NCI-H226 (cell line): ENCODE measurements at places on chromosomes 6 and 20.
A peak's percentile ranks its signal among the peaks of the same experiment; 100 is the strongest.

DNA sequence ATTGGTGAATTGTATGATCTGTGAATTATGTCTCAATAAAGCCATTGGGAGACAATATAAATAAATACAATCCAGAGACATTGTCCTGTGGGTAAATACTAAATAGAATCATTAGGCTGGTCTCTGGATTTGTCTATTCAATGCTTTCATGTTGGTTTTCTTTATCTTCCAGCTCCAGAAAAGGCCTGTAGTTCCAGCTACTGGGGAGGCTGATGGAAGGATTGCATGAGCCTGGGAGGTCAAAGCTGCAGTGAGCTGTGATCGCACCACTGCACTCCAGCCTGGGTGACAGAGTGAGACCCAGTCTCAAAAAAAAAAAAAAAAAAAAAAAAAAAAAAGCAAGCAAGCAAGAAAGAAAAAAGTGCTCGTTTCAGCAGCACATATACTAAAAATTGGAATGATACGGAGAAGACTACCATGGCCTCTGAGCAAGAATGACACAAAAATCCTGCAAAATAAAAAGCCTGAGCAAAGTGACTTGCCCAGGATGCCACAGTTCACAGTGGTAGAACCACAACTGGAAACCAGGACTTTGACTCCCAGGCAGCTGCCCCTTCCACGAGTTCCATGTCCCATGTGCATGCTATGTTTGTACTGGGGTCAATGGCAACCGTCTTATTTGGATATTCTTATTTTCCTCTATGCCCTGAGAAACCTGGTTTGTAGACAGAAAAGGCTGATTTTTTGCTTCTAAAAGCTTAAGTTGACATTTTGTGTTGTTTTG, 33.6 kb upstream of the GMPR start:
- DNase-seq, result no peak

DNA sequence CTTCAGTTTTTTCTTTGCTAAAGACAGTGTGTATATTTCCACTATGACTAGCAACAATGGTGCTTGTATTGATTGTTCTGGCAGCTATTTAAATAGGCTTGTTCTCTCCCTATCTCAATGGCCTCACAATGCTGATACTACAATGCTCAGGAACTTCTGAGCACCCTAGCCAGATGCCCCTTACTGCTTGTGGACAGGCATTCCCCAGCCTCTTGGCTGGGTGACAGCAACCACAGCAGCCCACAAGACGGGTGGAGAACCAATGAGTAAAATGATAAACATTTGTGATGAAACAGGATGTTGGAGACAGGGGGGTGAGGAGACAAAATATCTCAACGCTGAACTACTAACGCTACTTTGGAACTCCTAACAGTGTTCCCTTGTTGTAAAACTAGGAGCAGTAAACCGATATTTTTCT, 42.3 kb downstream of the HIVEP2 start:
- DNase-seq, result peak; percentile 99

DNA sequence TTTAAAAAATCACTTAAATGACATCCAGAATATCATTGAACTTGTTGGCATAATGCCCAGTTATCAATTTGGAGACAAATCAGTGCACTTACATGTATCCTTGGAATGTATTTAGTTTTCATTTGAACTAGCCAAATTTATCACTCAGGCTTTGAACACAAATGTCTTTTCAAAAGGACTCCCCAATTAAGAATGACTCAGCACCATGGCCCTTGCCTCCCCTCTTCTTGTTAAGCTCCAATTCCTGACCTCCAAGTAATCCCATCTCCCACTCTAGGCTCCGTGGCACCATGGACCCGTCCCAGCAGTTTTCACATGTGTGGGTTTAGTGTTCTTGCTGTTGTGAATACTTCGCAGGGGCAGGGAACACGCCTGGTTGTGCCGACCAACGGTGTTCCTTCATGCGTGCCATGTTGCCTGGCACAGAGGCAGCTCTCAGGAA, 2.7 kb downstream of the AKAP12 start:
- DNase-seq, result no peak

DNA sequence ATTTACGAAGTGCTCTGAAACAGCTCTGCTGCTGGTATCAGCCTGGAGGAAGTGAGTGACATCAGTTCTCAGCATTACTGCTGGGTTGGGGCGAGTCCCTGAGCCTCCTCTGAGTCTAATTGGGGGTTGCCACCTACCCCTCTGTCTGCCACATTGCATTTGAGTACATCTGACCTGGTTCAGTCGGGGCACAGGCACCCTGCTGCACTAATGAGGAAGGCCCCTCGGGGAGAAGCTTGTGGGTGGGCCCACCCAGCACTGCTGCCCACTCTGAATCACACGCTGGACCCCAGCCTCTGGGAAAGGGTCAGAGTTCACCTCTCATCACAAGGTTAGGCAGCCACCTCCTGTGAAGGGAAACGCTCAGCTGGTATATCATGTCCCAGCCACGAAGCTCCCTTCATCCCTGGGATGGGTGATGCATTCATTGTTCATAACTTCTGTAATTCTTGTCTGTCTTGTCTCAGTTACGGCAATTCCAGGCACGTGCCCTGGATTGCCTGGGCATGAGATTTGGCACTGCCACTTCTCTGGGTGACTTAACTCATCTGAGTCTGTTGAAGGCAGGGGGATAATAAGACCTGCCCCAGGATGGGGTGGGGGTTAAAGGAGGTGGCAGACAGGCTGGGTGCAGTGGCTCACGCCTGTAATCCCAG, 13.3 kb downstream of the DNMT3B start:
- DNase-seq, result no peak

DNA sequence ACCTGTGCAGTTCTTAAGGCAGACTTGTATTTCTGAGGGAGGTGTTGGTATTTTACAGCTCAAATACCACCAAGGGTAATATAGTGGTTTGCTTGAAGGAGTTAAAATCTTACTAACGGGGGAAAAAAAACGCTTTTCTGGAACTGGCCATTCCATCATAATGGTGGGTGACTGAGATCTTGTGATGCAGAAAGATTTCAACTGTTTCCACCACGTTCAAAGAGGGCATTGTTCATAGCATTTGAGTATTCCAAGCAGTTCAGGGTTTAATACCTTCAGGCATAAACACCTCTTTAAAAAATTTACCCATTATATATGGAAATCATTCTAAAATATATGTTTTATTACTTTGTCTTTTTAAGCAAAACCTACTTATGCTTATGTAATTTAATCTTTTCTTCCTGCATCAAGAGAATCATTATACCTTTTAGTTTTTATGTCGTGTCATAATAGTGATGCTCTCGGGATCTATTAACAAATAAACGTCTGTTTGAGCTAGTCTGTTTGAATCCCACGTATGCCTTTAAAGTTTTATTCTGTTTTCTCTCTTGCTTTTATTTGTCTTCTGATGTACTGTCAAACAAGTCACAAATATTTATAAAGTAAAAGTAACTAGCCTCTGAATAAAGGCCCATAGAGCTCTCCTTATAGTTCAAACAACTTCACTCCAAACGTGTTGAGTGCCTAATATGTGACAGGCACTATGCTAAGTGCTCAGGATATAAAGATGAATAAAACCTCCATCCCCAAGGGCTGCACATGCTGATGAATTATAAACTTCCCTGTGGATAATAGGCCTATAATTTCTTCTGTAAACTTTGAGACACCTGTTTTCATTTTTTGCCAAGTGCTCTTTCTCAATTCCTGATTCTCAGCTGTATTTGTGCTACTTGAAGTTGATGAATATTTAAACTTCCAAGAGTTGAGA, 298.8 kb upstream of the FERMT1 start:
- no peak for DNase-seq

GRCh38 chr6:2658788-2659187, 91.9 kb downstream of the MYLK4 start:
- no peak for DNase-seq

GRCh38 chr20:32535953-32536823, 48.9 kb downstream of the NOL4L start:
- DNase-seq, result peak; percentile 59

DNA sequence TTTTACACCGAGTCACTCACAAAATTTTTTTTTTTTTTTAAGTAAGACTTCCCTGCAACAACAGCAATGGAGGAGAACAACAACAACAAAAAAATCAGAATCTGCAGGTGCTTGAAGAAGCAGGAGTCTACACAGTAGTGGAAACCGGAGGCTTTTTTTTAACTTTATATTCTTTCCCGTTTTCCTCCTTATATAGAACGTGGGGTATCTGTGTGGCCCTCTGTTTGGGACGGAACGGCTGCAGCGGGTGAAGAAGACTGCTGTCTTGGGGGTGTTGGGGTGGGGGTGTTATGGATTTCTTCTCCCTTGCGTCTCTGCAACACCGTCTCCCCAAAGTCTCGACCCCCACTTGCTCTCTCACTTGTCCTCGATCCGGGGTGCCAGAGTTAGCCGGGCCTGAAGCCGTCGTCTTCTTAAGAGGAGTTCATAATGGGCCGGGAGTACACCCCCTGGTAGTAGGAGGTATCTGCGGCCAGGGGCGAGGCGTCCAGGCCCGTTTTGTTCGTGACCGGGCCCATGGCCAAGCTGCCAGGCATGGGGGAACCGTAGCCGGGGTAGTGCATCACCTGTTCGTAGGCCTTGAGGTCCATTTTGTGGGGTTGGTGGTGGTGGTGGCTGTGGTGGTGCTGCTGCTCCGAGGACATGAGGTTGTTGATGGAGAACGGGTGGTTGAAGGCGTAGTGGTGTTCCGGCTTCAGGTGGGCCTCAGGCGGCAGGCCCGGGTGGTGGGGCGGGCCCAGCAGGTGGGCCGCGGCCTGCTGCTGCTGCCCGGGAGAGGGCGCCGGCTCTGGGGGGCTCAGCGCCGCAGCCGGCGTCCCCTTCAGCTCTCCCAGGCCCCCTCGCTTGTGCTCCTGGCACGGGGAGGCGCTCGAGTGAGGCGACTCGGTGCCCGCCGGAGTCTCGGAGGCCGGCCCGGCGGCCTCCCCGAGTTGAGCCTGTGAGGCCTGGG, 2.7 kb downstream of the FOXA2 start:
- no peak for DNase-seq
